Right atrium auricular region (tissue), 2 donors: ENCODE measurements at places on chromosomes 1 and 21. TPM values are rescaled to one million over a fixed set of nuclear protein-coding genes. Genes with fewer than 3 reads are reported as not detected.

GRCh38 chr1:23500466-23500865 is 16.5 kb upstream of the ASAP3 start:
- no peak for DNase-seq
- H3K27me3 ChIP-seq, result no peaks in the 10 kb centered on the region
- H3K4me3 ChIP-seq, result no peak overlapping the region
- H3K36me3 ChIP-seq, result no peaks in the 10 kb centered on the region
- no peaks in the 10 kb centered on the region for H3K4me1 ChIP-seq
- no peak overlapping the region for H3K27ac ChIP-seq

Gene NTNG1
- 2.6 TPM for total RNA-seq

- DNase-seq, result no peak
- H3K4me3 ChIP-seq, result no peak overlapping the region
- H3K4me1 ChIP-seq, result no peaks in the 10 kb centered on the region
- H3K27ac ChIP-seq, result no peak overlapping the region
- H3K36me3 ChIP-seq, result no peaks in the 10 kb centered on the region
- H3K27me3 ChIP-seq, result no peaks in the 10 kb centered on the region
Measured at GRCh38 chr1:104765085-104765484, 1015.4 kb downstream of the AMY1C start.

- no peak overlapping the region for H3K4me3 ChIP-seq
- H3K27me3 ChIP-seq, result no peaks in the 10 kb centered on the region
- no peaks in the 10 kb centered on the region for H3K4me1 ChIP-seq
- no peak for DNase-seq
Measured at GRCh38 chr1:45444609-45445131, 46.3 kb downstream of the TESK2 start.

Gene RGS4
- total RNA-seq, result 1.5 TPM

- DNase-seq, result no peak
- H3K4me1 ChIP-seq, result no peaks in the 10 kb centered on the region
- H3K36me3 ChIP-seq, result peaks cover 66% of the 10 kb centered on the region
- H3K27me3 ChIP-seq, result no peaks in the 10 kb centered on the region
Measured at GRCh38 chr1:207069858-207070506, 16.9 kb downstream of the PFKFB2 start.

DNA sequence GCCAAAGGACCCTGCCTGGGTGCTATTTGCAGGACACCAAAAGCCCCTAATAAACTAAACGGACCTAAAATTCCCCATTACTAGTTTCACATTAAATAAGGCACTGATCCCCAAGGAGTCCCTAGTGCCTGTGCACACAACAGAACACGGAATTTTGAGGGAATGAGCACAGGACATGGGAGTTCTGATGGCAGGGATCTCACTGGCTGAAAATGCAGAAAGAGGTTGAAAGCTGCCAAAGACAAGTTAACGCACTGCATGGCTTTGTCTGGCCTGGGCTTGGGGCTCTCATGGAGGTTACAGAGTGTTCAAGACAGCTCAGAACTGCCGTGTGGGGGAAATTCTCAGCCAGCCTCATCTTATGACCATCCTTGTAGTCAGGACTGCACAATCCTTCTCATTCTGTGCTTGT is 15.6 kb upstream of the ATP1B1 start:
- peaks cover 3% of the 10 kb centered on the region for H3K4me1 ChIP-seq
- no peak overlapping the region for H3K27ac ChIP-seq
- H3K36me3 ChIP-seq, result no peaks in the 10 kb centered on the region
- H3K27me3 ChIP-seq, result no peaks in the 10 kb centered on the region
- no peak for DNase-seq

GRCh38 chr1:209989525-209989924 is 51.5 kb downstream of the SYT14 start:
- no peaks in the 10 kb centered on the region for H3K36me3 ChIP-seq
- DNase-seq, result no peak
- H3K27me3 ChIP-seq, result no peaks in the 10 kb centered on the region
- H3K27ac ChIP-seq, result no peak overlapping the region
